ENCODE measurements at places on chromosomes 11 and 22. TPM values are rescaled to one million over a fixed set of nuclear protein-coding genes. Genes with fewer than 3 reads are reported as not detected.

Gene NLRP6
- total RNA-seq, result 1.4 TPM

DNA sequence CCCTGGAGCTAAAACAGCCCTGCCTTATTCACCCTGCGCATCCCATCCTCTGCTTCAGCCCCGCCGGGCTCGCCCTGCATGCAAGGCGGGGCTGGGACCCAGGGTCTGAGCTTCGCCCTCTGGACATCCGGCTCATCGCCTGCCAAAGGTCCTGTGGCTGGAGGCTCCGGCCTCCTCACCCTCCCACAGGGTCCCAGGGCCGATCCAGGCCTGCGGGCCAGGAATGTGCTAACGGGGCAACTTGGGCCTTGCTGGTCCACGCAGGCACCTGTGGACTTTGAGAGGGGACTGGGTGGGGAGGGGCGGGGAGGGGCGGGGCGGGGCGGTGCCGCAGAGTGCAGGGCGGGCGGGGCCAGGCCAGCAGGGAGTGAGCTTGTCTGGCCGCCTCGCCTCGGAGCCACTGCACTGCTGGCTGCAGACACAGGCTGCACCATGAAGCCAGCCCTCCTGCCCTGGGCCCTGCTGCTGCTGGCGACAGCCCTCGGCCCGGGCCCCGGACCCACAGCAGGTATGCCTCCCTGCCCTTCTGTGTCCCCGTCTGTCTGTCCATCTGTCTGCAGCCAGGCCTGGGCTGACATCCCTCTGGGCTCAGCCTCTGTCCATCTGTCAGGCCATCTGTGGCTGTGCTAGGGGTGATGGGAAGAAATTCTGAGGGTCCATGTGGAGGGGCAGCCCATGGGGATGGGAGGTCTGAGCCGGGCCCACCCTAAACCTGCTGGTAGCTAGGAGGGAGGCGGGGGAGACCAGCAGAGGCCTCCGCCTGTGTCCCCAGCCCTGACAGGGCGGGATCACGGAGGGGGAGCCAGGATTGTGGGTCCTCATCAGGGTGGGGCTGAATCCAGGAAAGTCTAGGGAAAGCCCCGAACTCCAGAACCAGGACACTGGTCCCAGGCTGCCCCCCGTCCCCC is at the start of gene SUSD2:
TSS of gene SUSD2 (plus strand) at position 400 of the 908 bp plus-strand sequence. CDS start at position 433, 33 bp downstream.
- peak; percentile 70 for DNase-seq

- DNase-seq, result no peak
Measured at GRCh38 chr22:50676661-50677492, 4.3 kb downstream of the SHANK3 start.

DNA sequence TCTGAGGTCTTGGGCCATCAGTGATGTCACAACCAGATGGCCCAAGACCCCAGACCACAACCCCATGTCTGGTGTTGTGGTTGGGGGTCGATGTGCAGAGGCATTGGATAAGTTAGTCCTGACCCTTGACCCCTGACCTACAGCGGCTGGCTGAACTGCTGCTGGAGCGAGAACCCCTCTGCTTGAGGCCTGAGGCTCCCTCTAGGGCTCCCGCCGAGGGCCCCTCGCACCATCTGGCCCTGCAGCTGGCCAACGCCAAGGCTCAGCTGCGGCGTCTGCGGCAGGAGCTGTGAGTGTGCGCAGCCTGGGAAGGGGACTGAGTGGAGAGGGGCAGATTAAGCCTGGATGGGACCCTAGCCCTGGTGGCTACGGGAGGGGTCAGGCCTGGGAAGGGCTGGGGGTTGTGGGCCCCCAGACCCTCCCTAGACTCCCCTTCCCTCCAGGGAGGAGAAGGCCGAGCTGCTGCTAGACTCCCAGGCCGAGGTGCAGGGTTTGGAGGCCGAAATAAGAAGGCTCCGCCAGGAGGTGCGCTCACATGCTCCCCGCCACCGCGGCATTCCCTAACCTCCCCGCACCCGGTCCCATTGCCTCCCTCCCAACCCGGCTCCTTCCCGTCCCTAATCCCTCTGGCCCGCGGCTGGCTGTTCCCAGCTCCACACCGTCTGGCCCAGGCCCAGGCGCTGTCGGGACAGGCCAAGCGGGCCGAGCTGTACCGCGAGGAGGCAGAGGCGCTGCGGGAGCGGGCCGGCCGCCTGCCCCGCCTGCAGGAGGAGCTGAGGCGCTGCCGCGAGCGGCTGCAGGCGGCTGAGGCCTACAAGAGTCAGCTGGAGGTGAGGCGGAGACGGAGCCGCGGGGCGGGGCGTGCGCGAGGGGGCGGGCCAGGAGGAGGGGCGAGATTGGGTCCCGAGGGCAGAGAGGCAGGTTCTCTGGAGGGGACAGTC is 2.1 kb downstream of the CCDC88B start:
- DNase-seq, result peak; percentile 94

GRCh38 chr11:121795174-121795573 is 320.8 kb downstream of the BLID start:
- DNase-seq, result no peak

Measured in upper lobe of left lung (tissue), 6 donors.